ENCODE measurements at places on chromosomes 6 and 20. TPM values are rescaled to one million over a fixed set of nuclear protein-coding genes. Genes with fewer than 3 reads are reported as not detected.

GRCh38 chr6:19892260-19892659 lies 55.1 kb downstream of the ID4 start:
- no peak for DNase-seq

DNA sequence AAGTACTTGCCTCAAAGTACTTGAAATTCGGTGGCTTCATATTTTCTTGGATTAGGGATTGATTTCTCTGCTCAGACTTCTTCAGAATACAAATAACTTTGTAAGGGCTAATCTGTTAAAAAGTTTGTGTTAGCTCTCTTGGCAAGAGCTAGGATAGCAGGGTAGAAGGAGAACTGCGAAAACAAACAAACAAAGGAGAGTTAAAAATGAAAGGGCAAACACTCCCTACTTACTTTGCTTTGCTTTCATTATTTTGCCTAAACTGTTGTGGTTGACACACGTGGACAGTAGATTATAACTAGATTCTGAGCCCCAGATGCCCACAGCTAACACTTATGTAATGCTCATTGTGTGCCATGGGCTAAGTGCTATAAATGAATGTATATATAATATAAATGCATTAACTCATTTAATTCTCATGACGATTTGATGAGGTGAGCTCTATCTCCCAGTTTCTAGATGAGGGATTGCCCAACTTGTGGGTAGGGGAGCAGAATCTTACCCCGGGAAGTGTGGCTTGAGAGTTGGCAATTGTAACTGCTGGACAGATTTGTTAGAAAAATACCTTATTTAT lies 48.7 kb downstream of the EYA4 start:
- no peak for DNase-seq

GRCh38 chr20:8394308-8394945 lies 262.4 kb downstream of the PLCB1 start:
- DNase-seq = no peak

- no peak for DNase-seq
These were observed 240.4 kb downstream of the TBC1D32 start for GRCh38 chr6:121093928-121094327.

DNA sequence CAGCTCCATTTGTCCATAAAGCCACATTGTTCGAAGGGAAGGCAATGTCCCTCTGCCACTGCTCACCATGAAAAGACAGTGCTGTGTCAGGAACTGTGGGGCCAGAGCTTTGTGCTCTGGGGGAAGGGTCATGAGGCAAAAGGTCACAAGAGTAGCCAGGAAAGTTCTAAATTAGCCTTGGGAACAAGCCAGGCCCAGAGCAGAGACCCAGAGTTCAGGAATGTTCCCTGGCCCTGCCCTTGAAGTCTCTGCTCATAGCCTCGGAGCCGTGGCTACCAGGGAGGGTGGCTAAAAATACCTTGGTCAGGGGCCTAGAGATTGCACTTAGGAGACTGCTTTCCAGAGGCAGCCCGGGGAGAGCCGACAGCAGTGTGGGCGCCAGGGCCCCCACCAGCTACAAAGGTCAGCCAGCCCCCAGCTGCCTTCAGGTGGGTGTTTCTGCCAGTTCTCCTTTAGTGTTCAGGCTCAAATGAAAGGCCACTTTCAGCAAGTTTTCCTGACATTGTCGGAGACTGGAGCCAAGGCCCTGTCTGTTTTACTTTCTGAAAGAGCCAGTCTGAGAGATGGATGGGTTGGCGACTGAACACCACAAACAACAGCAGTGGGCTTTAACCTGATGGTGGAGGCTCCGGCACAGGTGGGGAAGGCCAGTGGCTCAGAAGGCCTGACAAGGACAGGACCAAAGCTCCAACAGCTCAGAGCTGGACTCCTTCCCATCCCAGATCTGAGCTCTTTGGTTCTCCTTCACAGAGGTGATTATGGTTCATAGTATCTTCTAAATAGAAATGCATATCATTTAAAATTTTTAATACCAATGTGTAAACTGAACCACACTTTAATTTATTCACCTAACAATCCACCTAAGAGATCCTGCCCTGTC lies 76.2 kb downstream of the CDH26 start:
- DNase-seq = no peak

GRCh38 chr6:148179786-148180185 lies 162.9 kb upstream of the SASH1 start:
- no peak for DNase-seq

- no peak for DNase-seq
These were observed 17.9 kb downstream of the RRBP1 start for GRCh38 chr20:17664025-17664633.

DNA sequence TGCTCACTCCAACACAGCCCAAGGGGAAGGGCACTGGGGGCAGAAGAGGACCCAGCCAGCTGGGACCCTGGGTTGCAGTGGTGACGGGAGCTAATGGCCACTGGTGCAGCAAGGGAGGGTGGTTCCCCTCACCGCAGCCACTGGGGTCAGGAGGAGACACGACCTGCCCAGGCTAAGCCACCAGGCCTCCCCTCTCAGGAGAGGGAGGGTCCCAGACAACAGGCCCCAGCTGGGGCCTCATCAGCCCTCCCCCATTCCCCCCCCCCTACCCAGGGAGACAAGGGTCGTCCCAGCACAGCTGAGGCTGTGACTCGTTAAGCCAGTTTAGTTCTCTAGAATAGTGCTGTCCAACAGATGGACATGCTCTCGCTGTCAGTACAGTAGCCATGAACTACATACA lies 17.3 kb upstream of the MATN4 start:
- DNase-seq = no peak

GRCh38 chr6:168929871-168930450 lies 323.7 kb downstream of the THBS2 start:
- DNase-seq = no peak

DNA sequence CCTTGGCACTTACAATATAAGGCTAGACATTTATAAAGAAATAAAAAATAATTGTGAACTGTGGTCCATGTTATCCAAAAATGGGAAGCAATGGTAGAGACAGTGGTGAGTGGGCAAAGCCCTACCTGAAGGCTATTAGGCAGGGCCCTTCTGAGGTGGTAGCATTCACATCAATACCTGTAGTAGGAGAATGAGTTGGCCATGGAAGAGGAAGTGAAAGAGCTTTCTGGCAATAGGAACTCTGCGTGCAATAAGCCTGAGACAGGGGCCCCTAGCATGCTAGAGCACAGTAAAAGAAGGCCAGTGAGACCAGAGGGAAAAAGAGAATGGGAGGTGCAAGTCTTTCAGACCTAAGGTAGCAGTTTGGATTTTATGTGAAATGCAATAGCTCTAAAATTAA lies 754.5 kb downstream of the PTPRT start:
- no peak for DNase-seq

DNA sequence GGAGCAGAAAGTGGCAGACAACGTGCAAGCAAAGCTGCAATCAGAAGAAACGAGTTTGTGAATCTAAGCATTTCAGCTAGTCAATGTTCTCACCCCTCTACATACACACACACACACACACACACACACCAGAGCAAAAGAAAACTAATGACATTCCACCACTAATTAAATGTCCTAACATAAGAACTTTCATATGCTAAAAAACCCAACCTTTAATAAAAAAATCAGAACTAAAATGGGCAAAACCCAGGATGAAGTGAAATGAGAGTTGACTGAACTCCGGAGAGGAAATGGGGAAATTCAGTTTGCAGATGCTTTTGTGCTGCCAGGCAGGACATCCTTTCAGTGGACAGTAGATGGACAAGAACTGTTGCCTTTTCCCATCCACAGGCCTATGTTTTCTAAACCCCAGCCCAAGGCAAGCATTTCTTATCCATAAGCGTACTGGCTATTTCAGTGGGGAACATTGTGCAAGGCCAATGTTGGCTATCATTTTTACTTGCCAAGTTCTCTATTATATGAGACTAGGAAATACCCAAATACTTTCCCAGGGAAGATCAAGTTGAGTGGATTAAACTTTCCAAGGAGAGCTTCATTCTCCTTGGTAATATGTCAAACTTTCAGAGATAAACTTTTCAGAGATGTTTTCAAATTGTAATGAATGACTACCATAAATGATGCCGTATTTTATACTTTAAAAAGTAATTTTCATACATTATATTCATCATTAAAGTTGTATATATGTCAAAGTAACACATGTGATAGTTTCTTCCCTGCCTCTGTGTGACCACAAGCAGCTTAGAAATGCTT lies 27.3 kb downstream of the RIN2 start:
- no peak for DNase-seq

DNA sequence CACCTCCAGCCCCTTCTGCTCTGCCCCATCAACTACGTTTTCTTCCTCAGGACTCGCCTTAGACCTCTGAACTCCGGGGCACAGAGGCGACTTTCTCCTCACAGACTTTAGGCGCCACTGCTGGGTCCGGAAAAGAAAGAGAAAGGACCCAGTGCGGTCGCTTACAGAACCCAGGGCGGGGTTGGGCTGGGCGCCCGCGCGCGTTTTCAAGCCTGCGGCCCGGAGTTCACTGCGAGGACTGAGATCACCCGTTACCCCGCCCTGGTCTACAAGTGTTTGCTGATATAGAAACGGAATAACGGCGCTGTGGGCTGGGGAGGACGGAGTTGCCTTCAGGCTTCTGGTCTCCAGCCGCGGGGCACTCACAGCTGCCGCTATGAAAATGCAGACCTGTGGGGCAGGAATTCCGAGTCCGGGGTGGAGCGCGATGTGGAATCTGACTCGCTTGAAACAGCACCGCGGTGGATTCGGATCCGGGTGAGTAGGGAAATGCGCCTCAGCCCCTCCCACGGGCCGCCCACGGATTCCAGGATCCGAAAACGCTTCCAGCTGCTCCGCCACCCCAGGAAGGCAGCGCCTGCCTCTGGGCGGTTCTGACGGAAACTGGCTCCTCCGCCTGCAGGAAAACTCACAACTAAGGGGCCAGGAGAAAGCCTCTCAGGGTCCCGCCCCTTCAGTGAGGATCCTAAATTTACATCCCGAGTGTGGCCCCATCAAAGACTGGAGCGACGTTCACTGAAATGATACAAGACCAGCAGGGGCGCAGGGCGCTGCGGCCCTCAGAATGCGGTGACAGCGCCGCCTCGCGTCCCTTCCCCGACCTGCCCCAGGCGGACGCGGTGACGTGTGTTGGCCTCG lies 29.4 kb downstream of the HLA-F start:
- peak; percentile 91 for DNase-seq

DNA sequence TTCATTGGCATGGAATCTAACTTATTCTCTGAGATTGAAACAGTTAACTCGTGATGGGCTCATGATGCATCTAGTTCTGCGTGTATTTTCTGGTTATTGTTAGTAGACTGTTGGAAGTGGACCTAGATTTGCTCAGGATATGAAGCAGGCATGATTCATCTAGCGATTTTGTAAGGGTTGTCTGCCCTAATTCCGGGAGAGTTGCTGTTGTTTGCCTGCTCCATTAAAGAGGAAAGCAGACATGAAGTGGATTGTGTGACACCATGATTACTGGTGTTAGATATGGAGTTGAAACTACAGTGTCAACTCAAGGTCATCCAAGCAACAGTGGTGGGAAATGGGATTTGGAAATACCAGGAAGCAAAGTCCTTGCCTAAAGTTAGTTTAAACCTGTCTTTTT lies 41.0 kb downstream of the SOX4 start:
- no peak for DNase-seq

DNA sequence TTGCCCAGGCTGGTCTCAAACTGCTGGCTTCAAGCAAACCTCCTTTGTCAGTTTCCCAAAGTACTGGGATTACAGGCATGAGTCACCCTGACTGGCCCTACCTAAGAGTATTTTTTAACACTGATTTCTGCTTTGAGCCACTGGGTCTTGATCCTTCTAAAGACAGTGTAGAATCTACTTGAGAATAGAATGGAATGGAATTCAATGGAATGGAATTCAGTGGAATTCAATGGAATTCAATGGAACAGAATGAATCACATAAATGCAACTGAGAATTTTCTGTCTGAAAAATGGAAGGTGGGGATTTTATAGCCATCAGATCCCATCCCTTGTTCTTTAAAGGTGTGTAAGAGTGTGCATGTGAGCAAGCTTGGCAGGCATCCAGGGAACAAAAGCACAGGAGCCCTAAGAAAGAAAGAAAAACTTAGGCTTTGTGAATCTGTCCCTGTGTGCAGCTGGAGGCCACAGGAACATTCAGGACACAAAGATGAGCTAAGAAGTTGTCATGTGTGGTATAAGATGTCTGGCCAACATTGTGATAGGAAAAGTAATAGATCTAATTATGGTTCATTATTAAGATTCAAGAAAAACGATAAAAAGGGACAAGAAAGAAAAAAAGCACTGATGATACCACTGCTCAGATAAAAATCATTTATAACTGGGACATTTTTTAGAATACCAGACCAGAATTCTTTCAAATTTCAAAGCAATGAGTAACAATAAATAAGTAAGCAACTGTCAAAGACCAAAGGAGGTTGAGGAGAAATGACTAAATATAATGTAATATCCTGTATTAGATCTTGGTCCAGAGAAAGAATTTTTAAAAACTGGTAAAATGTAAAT lies 681.0 kb upstream of the GJE1 start:
- no peak for DNase-seq

GRCh38 chr6:137282254-137282653 lies 63.1 kb upstream of the IFNGR1 start:
- DNase-seq = peak; percentile 54

DNA sequence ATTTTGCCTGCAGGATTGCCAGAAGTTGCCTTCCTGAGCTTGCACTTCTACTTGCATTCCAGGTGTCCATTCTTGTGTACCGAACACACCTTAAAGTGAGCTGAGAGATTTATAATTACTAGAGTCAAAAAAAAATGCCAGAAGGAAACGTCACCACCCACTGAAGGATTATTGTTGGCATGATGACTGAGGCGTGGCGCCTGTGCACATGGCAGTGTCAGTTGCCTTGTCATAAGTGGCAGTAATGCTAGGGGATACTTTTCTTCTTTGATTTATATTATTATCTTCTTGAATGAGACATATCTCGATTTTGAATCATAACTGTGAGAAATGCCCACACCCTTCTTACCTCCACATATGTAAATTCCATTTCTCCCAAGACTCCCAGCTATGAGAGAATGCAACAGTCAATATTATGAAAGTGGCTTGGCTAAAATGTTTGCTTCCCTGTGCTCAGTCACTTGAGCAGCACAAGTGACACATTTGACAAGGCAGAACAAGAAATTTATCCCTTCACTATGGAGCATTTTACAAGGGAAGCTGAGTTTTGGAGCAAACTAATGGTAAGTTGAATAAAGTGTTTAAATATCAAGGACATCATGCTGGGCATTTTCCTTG lies 149.5 kb upstream of the SASH1 start:
- DNase-seq = no peak

- no peak for DNase-seq
These were observed 79.7 kb upstream of the JARID2 start for GRCh38 chr6:15166121-15166520.

GRCh38 chr6:162389343-162390085 lies 338.1 kb downstream of the PRKN start:
- DNase-seq = no peak

B3GAT2 gene
- not detected for polyA plus RNA-seq

LHFPL5 gene
- polyA plus RNA-seq = not detected

KIFC1 gene
- polyA plus RNA-seq = 1.0 TPM

SDHAF4 gene
- 3.8 TPM for polyA plus RNA-seq

HAO1 gene
- polyA plus RNA-seq = not detected

VGLL2 gene
- not detected for polyA plus RNA-seq

MRAP2 gene
- not detected for polyA plus RNA-seq

CNR1 gene
- polyA plus RNA-seq = 4.8 TPM

CLPSL2 gene
- polyA plus RNA-seq = not detected
